ENCODE measurements at places on chromosomes 1 and 21.

GRCh38 chr1:37808369-37809319, 636 bp upstream of the YRDC start:
- DNase-seq, result no peak

- DNase-seq, result no peak
These were observed 54.7 kb downstream of the ROR1 start for GRCh38 chr1:63828322-63829044.

DNA sequence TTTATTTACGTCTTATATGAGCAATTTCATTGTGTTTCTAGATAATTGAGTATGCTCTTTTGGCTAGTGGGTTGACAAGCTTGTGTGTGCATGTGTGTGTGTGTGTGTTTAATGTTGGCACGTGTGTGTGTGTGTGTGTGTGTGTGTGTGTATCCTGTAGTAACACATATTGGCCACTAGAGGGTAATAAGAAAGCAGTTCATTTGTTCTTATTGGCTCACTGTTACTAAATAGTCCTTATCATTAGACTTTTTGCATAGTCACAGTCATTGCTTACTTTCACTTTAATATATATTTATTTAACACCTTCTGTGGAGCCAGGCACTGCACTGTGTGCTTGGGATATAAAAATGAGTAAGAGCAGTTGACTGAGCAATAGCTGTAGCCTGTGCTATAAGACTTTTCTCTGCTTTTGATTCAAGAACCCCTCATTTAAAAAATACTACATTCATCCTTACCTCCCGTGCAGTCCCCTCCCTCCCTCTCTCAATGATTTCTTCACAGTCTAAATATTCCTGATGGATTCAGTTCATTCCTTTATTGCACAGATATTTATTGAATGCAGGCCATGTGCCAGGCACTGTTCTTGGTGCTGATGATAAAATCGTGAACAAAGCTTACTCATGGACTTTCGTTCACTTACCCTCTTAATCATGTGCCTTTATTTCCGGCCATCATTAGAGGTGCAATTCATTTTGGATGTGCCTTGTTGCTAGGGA, 96.7 kb downstream of the DYRK1A start:
- no peak for DNase-seq

- DNase-seq, result no peak
These were observed 65.7 kb downstream of the CNIH3 start for GRCh38 chr1:224681816-224682215.

GRCh38 chr1:94843430-94843829, 23.3 kb downstream of the SLC44A3 start:
- DNase-seq, result no peak

DNA sequence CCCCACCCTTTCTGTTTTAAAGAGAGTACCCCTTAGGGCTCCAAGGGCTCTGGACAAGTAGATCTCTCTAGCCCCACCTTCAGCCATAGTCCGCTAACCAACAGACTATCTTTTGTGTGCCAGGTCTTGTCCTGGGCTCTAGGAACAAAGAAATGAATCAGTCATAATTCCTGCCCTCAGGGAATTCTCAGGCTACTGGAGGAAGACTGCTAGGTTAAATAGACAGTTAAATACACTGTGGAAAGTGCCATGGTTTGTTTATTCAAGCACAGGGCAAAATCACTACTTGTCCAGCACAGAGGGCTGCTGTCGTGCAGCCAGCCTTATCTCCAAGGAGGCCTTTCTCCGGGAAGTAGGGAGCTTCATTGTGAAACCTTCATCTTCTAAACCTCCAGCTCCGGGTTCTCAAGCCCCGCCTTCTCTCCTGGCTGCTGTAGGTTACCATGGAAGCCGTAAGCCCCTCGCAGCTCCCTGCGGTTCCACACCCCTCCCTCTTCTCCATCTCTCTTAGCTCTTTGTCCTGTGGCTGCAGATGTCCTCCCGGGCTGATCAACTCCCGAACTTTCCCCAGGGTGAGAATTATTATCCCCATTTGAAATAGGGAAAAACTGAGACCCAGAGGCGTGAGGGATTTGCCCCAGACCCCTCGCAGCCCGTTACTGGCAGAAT, 29.8 kb downstream of the SHISAL2A start:
- no peak for DNase-seq

- DNase-seq, result no peak
These were observed 19.1 kb downstream of the OPTC start for GRCh38 chr1:203512848-203513584.

GRCh38 chr1:10730985-10731384, 65.5 kb downstream of the CASZ1 start:
- no peak for DNase-seq

DNA sequence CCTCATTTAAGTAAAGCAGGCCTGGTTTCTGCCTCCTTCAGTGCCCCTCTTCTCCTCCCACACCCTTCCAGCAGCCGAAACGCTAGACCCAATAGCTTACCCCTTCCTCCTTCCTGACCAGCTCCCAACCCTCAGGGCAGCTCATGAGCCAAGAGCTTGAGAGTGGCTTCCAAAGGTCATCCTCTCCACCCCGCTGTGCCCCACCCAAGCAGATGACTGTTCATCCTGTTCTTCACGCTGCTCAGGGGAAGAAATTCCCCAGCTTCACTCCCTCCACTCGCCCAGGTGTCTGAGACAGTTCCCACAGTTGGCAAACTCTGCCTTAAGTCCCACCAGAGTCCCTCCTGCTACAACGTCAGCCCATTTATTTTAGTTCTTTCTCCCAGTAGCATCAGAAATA, 23.4 kb downstream of the ARHGEF19 start:
- no peak for DNase-seq

GRCh38 chr1:7346070-7346596, 425.0 kb upstream of the VAMP3 start:
- DNase-seq, result no peak

- no peak for DNase-seq
These were observed 67.4 kb downstream of the DMRTB1 start for GRCh38 chr1:53526451-53527101.

DNA sequence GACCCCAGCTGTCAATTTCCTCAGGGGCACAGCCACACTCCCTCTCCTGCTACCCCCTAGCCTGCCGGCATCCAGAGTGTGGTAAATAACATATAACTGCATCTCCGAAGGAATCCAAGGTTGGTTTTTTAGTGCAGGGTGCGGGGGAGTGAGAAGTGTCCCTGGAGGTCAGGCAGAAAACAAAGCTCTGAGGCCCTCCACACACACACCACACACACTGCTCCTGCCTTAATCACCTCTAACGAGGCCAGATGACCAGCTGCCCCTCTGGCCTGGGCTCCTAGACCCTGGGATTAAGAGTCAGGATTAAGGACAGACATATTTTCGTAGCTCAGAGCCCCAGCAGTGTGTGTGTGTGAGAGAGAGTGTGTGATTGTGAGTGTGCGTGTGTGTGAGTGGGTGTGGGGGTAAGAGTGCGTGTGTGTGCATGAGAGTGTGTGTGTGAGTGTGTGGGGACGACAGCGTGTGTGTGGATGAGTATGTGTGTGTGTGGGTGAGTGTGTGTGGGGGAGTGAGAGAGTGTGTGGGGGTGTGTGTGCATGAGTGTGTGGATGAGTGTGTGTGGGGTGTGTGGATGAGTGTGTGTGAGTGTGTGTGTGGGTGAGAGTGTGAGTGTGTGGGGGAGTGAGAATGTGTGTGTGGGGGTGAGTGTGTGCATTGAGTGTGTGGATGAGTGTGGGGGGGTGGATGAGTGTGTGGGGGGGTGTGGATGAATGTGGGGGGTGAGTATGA, 14.6 kb downstream of the SDC3 start:
- DNase-seq, result no peak

- no peak for DNase-seq
These were observed 12.1 kb downstream of the TTC34 start for GRCh38 chr1:2789164-2789985.

GRCh38 chr1:157985473-157985872, 8.0 kb upstream of the KIRREL1 start:
- no peak for DNase-seq

DNA sequence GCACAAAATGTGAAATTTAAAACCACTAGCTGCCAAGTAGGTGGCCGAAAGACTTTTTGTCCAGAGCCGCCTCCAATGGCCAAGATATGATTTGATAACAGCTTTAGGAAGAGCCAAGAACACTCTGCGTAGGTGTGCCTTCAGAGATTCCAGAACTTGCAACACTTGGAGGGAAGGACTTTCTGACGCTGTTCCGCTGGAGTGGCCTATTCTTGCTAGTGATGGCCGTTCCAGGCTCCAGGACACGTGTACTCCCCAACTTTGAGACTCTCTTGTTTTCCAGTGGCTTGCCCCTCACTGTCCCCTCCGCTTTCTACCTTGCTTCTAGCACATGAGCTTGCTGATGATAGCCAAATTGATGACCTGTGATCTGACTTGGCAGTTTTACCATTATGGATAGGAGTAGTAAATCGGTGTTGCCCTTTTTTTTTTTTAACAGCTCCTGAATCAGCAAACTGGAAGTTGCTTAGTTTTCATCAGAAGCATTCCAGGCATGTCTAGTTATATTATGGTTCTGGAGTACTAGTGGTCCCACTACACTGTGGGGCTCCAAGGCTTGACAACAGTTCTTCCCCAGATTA, 1.0 kb downstream of the PRDX6 start:
- DNase-seq, result no peak

GRCh38 chr1:212624976-212625501, 16.5 kb downstream of the ATF3 start:
- DNase-seq, result no peak

DNA sequence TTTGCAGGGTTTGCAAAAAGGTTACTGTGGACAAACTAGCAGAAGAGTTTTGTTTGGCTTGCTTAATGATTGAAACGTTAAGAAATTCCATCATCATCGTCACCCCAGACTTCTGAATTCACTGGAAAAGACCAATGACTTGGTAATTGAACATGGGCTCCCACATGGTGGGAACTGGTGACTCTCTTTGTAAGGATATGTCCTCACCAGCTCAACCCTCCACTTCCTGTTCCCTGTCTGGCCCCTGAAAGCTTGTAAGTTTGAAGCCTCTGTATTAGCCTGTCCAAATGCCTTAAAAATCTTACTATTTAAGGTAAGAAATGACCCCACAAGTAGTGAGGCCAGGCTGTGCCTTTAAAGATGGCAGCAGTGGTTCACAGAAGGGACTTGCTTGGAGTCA, 9.7 kb downstream of the SYT6 start:
- no peak for DNase-seq

DNA sequence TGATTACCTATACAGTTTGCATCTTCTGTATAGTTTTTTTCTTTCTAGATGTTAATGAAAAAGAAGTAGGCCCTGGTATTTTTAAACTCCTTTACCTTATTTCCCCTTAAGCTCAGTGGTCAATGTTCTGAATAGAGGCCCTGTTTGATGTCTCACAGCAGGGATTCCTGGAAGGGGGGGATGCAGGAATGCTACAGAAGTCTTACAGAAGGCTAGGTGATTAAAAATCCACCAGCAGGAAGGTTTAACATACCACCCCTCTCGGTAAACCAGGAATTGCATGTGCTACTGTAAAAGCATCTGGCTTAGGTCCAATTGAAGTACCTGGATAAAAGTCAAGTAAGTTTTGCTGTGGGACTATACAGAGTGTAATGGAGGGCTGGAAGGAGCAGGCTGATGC, 78.3 kb downstream of the NOS1AP start:
- no peak for DNase-seq

DNA sequence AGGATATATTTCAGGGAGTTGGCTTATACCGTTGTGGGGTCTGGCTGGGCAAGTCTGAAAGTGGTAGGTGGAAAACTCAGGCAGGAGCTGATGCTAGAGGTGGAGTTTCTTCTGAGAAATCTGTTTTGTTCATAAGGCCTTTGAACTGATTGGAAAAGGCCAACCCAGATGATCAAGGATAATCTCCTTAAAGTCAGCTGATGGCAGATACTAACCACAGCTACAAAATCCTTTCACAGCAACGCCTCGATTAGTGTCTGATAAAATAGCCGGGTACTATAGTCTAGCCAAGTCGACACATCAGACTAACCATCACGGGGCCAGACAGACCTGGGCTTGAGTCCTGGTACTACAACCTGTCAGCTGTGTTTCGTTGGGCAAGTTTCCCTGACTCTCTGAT, 21.4 kb downstream of the OPRD1 start:
- DNase-seq, result no peak

DNA sequence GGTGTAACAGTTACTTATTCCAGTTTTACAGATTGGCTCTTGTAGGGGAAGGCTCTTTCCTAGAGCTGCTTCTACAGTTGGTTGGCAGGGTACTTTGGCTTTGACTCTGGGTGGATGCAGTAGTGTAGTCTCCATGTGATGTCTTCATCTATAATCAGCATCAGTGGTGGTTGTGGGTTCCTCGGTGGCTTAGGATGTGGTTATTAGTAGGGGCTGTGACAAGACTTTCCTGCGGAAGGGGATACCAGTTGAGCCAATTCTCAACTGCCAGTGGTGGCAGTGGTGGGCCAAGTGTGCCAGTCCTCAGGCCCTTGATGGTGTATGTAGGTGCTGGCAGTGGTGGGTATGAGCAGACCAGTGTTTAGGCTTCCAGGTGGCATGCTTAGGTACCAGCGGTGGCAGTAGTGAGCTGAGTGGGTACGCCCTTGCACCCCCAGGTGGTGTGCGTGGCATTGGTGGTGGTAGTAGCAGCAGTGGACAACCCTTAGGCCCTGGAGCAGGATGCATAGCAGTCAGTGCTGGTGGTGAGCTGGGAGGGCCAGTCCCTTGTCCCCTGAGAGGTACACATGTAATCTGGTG, 27.2 kb upstream of the KLF18 start:
- no peak for DNase-seq

GRCh38 chr1:226798427-226799411, 59.6 kb upstream of the ITPKB start:
- DNase-seq, result peak; percentile 76

DNA sequence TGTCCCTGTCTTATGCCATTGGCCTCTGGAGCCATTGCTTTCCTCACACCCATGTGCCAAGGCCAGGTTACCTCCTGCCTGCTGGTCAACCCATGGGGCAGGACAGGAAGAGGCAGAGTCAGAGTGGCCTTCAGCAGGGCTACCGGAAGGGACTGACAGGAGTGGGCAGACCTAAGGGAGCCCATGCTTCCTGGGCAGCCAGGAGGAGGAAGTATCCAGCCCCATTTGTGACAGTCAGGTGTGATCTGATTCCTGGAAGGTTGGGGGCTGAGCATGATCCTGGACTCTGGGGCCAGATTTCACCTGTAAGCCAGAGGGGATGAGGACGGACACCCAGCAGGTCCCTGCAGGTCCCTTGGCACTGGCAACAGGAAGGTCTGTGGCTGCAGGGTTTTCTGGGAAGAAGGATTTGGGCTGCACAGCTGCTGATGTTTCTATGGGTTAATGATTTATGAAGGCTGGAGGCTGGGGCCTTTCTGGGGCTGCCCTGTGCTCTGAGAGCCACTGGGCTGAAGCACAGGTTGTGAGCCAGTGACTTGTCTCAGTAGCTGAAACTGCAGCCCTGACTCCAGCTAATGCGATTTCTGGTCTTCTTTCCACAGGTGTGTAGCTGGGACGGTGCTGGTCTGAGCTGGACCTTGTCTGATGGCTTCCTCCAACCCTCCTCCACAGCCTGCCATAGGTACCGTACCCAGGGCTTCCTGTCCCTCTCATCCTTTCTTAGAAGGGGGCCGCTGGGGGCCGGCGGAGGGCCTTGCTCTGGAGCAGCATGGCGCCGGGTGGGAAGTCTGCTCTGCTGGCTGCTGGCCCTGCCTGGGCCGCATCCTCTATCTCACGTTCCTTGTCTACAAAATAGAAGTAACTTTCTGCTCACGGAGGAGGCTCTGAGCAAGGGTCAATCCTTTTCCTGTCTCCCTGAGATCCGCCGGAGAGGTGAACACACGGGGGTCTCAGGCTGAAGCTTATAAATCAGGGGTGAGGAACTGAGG, 40.7 kb downstream of the ARHGEF10L start:
- no peak for DNase-seq
